CD4-positive, alpha-beta T cell treated with Interleukin-15 for 4 hours (primary cell): ENCODE measurements at places on chromosomes 11 and 22.
A peak's percentile ranks its signal among the peaks of the same experiment; 100 is the strongest.

GRCh38 chr22:44648821-44649565 is 53.0 kb upstream of the PRR5 start:
- no peak for DNase-seq

GRCh38 chr22:46770151-46770641 is 7.7 kb downstream of the TBC1D22A start:
- DNase-seq: no peak

DNA sequence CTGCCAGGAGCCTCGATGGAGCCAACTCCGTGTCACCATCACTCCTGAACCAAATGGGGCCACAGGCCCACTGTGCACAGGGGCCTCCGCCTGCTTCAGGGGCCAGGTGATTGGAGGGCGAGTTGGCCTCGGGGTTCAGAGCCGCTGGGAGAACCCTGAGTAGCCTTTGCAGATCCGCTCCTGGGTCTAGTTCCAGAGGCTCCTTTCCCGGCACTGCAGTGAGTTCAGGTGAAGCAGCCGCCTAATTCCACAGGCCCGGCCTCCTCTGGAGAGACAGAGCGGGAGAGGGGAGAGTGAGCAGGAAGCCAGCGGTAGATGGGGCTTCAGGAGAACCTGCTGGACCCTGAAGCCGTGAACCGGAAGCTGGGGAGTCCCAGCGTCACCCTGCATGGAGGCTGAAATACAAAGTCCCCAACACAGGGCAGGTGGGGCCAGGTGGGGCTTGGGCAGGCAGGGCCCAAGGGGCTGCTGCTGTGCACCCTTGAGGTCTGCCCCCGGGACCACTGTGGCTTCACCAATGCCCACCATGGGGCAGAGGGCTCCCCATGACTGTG is 22.5 kb downstream of the DRD4 start:
- DNase-seq: no peak

DNA sequence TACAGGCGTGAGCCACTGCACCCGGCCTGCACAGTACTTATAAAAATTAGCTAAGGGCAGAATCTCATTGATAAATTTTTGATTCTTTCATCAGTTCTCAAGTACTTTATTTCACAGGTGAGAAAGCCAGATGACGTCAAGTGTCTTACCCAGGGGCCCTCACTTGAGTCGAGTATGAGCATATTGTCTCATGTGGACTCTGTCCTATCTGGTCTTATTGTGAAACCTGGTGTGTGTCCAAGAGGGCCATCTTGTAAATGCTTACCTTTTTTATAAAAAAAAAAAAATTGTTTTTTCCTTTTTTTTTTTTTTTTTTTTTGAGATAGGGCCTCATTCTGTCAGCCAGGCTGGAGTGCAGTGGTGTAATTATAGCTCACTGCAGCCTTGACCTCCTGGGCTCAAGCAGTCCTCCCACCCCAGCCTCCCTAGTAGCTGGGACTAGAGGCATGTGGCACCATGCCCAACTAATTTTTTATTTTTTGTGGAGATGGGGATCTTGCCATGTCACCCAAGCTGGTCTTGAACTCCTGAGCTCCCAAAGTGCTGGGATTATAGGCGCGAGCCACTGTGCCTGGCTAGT is 6.0 kb downstream of the ACO2 start:
- no peak for DNase-seq

DNA sequence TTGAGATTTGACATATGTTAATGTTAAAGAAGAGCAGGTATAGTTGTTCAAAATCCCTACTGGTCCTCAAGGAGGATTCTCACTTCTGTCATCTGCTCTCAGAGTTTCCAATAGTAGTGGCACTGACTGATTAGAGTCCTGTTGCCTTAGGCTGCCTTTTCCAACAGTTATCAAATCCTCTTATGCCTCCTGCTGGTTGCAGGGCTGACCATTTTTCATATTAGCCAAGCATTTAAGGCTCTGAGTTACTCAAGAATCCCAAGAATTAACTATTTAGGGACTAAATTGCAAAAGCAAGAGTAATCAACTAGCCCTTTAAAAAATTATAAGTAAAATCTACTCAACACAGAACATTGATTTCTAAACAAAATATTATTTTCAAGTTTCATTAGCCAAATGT is 212.0 kb upstream of the CHORDC1 start:
- no peak for DNase-seq

DNA sequence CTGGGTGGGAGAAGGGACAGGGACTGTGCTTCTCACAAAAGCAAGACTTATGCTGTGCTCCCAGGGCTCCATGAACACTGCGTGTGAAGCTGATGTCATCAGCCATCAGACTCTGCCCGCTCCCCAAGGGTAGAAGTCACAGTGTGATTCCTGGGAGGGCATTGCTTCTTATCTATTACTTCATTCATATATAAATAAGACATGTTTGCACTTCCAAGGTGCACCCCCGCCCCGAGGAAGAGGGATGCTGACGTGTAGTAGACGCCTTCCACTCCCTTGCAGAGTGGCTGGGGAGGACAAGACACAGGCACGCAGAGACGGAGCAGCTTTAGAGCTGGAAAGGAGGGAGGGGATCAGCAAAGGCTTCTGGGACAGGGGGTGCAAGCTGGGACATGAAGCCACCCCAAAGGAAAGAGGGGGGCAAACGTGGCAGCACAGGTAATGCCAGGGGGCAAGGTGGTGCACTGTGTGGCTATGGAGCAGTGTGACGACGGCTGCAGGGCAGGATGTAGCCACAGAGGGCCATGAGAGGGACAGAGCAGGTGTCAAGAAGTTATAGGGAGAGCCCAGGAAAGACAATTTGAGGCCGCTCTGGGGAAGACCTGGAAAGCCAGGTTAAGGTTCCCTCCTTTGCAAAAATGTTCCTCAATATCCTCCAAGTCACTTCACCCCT is 558.5 kb downstream of the MN1 start:
- DNase-seq: no peak

DNA sequence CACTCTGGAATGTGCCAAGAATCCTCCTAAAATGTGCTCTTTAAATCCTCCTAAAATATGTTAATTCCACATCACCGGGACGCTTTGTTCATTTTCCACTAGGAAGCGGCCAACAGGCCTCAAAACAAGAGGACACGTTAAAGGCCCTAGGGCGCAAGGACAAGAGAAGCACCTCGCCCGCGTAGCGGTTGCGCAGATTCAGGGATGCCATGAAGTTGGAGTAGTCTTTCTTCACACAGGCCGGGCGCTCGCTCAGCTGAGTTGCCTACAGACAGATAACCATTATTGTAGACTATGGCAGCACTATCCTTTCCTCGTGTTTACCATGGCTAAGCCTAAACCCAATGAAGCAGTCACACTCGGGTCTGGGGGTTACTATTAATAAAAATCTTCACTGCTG is 29.5 kb upstream of the SERPIND1 start:
- DNase-seq: no peak

DNA sequence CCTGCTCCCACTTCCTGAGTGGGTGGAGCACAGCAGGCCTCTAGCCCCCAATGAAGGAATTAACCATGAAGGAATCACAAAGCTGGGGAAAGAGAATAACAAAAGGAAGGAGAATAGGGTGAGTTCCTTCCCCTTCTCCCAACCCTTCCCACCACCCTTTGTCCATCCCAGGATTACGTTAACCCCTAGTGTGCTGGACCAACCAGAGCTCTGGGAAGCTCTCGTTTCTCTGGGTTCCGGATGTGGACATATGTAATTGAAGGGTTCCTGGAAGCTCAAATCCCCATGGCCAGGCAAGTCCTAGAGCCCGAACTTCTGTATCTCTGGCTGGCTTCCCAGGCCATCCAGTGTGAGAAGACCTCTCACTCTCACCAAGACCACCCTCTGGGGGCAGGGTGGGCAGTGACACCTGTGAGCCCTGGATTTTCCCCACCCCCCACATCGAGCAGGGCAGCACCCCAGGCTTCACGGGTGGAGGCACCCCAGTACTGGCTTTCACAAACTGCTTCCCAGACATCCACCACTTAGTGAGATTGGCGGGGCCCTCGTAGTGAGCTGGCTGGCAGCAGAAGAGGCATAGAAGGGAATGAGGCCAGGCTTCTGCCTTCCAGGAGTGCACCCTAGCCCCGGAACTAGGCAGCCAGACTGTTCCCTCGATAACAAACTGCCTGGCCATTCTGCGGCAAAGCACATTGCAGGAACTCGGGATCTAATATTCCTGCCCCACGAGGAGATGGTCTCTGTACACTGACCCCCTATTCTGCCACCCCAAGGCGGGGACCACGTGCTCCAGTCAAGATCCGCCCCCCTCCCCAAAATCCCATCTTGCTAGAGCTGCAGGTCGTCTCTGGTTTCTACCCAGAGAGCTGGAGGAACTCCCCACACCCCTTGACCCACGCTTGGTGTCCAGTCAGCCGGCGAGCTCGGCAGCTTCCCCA is 2.1 kb downstream of the NECTIN1 start:
- DNase-seq: no peak

DNA sequence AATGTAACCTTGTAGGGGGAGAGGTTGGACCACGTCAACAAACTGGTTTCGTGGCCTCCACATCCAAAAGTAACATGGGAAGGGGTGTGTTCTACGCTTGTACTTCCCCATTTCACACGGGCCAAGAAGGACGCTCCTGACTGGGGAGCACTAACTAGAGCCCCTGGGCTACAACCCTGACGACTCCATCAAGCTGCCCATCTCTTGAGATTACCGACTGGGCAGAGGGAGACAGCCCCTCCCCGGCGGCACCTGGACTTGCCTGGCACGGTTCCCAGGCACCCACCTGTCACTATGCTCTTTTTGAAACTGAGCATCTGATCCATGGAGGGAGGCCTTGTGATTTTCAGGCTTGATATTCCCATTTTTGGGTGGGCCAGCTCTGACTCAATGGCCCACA is 68.5 kb downstream of the SHANK2 start:
- no peak for DNase-seq

DNA sequence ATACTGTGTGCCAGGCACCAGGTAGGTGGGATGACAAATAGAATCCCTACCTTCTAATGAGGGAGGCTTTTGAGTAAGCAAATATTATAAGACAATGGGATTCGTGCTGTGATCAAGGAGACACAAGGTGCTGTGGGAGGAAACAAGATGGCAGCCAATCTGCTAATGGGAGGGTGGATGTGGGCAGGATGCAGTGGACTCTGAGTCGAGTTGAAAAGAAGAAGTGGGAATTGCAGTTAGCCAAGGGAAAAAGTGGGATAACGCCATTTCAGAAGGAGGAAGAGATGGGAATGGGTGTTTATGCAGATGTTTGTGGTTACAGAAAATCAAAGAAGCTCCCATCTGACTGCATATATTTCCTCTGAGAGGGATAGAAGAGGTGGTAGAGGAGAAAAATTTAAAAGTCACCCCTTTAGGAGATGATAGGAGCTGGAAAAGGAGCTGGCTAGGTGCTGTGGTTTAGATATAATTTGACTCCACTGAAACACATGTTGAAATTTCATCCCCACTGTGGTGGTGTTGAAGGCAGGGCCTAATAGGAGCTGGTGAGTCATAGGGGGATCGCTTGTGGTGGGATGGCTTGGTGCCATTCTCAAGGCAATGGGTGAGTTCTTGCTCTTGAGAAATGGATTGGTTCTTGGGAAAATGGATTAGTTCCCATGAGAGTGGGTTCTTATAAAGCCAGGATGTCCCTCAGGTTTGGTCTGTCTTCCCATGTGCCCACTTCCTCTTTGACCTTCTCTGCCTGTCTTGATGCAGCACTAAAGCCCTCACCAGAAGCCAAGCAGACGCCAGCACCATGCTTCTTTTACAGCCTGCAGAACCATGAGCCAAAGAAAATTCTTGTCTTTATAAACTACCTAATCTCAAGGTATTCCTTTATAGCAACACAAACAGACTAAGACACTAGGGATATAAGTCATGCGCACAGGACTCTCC is 30.0 kb upstream of the POU2AF1 start:
- no peak for DNase-seq

GRCh38 chr22:43007519-43008102 is 7.3 kb downstream of the PACSIN2 start:
- DNase-seq: no peak

GRCh38 chr22:46112405-46112804 is 37.9 kb upstream of the PPARA start:
- DNase-seq: no peak

- no peak for DNase-seq
These were observed 99.5 kb downstream of the MICAL3 start for GRCh38 chr22:17924735-17925364.

DNA sequence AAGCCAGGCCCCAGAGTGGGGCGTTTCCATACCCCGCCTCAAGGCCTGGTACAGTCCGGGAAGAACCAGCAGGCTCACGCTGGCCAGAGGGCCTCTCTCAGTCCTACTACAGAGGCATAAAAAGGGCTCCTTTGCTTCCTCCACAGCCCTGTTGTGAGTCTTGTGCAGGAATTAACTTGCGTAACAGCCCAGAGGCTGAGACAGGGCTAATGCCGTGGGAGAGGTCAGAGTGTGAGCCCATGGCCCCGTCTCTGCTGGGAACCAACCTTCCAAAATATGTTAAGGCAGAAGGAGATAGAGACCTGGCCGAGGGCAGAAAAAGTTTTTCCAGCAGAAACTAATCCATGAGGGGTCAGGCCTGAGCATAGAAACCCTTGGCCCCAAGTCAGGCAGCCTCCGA is 19.9 kb upstream of the TMEM184B start:
- no peak for DNase-seq

DNA sequence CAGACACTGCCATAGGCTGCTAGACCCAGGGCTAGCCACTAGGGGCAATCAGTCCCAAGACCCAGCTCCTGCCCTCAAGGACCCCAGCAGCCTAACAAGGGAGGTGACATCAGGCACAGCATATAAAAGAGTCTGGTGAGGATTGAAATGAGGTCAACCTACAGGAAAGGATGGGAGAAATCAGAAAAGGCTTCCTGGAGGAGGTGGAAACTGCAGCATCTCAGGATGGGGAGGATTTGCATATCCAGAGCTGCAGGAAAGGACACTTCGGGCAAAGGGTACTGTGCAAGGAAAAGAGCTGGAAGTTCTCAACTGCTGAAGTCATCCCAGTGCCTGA is 2.9 kb upstream of the ARFGAP2 start:
- DNase-seq: peak; percentile 40

GRCh38 chr11:132134322-132134721 is 763.9 kb downstream of the NTM start:
- no peak for DNase-seq

DNA sequence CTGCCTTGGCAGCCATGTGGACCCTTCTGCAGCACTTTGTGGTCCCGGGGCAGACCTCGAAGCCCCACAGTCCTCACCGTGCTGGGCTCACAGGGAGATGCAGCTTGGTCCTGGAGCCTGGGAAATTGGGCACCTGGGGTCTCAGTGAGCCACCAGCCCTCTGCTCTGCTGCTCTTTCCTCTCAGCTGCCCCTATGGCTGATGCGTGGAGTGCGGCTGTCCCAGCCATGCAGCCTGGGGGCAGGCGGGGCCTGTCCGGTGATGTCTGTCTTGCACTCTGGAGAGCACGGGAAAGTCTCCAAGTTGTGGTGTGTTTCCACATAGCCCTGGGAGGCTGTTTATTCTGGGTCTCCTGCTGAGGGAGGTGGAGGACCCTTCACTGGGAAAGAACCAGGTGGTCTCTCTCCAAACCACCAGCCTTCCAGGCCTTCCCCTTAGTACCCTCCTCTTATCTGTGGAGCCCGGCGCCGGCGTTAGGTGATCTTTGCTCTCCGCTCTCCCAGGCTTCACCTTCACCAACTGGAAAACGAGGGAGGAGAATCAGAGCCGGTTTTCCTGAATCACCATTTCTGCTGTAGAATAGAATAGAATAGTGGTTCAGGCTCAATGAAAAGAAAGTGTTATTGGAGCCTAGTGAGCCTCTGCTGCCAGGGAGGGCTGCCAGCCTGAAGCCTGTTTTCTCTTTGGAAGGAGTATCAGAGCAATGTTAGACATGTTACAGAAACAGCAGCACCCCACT is 41.2 kb upstream of the GRAMD4 start:
- DNase-seq: no peak
